ENCODE measurements at places on chromosomes 7 and 10.

- DNase-seq: no peak
These were observed 57.1 kb upstream of the KMT2E start for GRCh38 chr7:104956753-104957450.

DNA sequence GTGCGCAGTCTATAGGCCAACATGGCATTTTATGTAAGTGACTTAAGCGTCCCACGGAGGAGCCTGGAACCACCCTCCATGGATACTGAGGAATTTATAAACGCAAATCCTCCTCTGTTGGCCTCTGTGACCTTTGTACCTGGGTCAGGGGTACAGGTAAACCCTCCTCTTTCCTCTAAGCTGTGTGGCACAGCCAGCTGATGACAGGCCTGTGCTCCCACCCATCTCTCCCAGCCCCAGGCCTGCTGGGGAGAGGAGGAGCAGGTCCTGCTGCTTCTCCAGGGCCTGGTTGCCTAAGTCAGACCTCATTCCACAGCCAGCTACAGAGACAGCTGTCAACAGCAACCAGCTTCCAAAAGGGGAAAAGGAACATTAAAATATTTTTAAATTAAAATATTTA lies 5.0 kb downstream of the AVPI1 start:
- peak; percentile 53 for DNase-seq

- no peak for DNase-seq
These were observed 44.6 kb downstream of the NUP205 start for GRCh38 chr7:135602304-135602703.

GRCh38 chr7:106071356-106071998 lies 40.6 kb downstream of the SYPL1 start:
- DNase-seq: no peak

GRCh38 chr10:23643111-23643780 lies 204.4 kb downstream of the OTUD1 start:
- DNase-seq: no peak

- DNase-seq: no peak
These were observed 52.1 kb upstream of the TMEM72 start for GRCh38 chr10:44858988-44859387.

Data from hepatocyte (in vitro differentiated cells).